ENCODE measurements at places on chromosomes 7 and 10. TPM values are rescaled to one million over a fixed set of nuclear protein-coding genes. Genes with fewer than 3 reads are reported as not detected.

The MYL10 gene
- total RNA-seq: not detected

The CC2D2B gene
- 0.98 TPM for total RNA-seq

The CAMK2B gene
- total RNA-seq: 79.9 TPM

The ZNF485 gene
- total RNA-seq: 1.1 TPM

- no peak for DNase-seq
Observed at GRCh38 chr10:70115948-70116682, 16.5 kb downstream of the AIFM2 start.

DNA sequence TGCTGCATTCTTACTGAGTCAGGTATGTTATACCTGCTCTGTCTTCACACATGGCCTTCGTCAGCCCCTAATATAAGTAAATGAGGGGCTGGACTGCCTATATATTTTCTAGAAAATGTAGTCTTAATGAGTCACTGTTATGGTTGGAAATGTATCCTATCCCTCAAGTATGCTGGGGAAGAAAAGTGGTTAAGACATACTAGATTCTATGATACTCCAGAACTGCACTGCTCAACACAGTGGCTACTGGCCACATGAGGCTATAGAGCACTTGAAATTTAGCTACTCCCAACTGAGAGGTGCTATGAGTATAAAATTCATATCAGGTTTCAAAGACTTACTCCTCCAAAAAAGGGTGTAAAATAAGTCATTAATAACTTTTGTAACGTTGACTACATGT is 104.3 kb upstream of the STEAP1B start:
- DNase-seq: no peak

DNA sequence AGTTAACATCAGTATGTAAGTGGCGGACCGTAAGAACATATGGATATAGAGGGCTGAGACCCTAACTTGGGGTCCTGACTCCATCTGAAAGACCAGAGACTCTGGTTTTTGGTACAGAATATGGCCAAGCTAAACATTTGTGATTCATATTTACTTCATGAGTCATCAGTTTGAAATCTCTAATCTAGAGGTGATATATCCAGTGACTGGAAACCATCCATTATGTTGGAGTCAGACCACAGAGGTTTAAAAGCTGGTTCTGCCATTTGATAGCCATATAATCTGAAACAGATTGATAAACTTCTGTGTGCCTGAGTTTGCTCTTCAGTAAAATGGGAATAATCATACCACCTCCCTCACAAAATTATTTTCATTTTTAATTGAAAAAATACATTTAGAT is 505.3 kb downstream of the SORCS3 start:
- DNase-seq: no peak

- DNase-seq: no peak
Observed at GRCh38 chr7:81120803-81121202, 202.0 kb upstream of the SEMA3C start.

GRCh38 chr10:4334871-4335270 is 491.1 kb upstream of the AKR1E2 start:
- no peak for DNase-seq

GRCh38 chr7:66517212-66517909 is 111.3 kb upstream of the KCTD7 start:
- no peak for DNase-seq

- peak; percentile 70 for DNase-seq
Observed at GRCh38 chr10:4981722-4982471, 18.7 kb downstream of the AKR1C1 start.

DNA sequence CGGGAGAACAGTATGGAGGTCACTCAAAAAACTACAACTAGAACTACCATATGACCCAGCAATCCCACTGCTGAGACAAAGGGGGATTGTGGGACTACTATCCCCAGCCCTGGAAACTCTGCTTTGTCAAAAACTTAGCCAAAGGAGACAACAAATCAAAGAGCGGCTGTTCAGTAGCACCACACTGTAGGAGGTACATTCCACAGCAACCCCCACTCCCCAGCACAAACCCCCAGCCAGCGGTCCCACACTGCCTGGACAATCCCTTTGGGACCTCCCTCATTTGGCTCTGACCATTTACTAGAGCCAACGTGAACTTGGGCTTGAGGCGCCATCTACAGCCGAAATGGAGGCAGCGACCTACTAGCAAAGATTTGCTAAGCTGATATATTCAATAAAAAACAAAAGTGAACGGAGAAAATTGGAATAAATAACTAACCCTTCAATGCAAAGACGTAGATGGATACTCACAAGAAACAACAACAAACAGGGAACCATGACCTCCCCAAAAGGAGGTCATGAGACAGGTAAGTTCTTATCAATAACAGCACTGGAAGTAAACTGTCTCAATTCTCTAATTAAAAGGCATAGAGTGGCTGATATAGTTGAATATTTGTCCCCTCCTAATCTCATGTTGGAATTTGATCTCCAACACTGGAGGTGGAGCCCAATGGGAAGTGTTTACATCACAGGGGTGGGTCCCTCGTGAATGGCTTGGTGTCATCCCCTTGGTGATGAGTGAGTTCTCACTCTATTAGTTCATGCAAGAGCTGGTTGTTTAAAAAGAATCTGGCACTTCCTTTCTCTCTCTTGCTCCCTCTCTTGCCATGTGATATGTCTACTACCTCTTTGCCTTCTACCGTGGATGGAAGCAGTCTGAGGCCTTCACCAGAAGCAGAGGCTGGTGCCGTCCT is 119.0 kb upstream of the KCNMA1 start:
- DNase-seq: no peak
